ENCODE measurements at places on chromosomes 12 and 14. TPM values are rescaled to one million over a fixed set of nuclear protein-coding genes. Genes with fewer than 3 reads are reported as not detected.

- DNase-seq = no peak
Observed at GRCh38 chr12:125218952-125219351, 153.7 kb downstream of the AACS start.

GRCh38 chr14:104782086-104782807 is 13.3 kb downstream of the AKT1 start:
- no peak for DNase-seq

GRCh38 chr14:72155379-72155993 is 223.3 kb downstream of the RGS6 start:
- DNase-seq = no peak

GRCh38 chr12:102740141-102740955 is 176.7 kb downstream of the PAH start:
- peak; percentile 19 for DNase-seq

DNA sequence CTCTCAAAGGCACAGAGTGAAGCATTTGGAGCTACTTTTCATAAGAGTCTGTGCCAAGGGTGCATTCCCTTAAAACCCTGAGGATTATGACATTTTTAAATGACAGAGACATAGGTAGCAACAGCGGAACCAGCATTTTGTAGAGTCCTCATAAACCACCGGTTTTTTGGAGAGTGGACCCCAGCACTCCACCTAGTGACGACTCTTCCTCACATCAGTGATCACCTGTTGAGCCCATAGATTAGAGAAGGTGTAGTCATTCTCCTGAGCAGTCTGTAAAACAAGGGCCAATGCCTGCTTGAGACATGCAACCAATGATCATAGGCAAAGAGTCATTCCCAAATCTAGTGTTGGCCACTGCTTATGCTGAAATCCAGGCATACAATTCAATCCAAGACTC is 399.1 kb downstream of the GXYLT1 start:
- DNase-seq = no peak

DNA sequence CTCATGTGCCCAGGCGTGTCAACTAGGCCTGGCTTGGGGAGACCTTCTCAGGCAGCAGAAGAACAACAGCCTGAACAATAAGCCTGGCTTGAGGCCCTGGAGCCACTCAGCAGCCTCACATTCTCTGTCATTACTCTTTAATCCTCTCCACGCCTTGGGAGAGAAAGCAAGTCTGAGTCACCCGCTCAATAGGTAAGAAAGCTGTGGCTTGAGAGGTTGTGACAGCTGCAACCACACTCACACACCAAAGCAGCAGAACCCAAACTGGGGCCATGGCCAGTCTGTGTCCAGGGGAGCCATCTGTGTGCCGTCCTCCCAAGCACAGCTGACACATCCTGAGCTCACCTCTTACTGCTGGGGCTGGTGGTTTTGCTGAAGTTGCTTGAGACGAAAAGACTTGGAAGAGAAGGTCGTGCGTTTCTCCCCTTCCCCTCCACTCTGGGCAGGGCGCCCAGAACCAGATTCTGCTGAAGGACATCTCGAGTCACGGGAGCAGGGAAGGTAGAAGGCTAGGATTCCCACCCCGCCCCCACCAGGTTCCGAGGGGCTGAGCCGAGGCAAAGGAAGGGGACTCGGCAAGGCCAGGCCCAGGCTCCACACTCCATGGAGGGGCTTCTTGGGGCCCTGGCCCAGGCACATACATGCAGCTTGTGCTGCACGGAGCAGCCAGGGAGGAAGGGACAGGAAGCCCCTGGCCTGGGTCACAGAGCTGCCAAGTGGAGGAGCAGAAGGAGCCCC is 5.5 kb downstream of the TMEM63C start:
- DNase-seq = peak; percentile 98

GRCh38 chr14:90979515-90979914 is 80.9 kb downstream of the RPS6KA5 start:
- no peak for DNase-seq

DNA sequence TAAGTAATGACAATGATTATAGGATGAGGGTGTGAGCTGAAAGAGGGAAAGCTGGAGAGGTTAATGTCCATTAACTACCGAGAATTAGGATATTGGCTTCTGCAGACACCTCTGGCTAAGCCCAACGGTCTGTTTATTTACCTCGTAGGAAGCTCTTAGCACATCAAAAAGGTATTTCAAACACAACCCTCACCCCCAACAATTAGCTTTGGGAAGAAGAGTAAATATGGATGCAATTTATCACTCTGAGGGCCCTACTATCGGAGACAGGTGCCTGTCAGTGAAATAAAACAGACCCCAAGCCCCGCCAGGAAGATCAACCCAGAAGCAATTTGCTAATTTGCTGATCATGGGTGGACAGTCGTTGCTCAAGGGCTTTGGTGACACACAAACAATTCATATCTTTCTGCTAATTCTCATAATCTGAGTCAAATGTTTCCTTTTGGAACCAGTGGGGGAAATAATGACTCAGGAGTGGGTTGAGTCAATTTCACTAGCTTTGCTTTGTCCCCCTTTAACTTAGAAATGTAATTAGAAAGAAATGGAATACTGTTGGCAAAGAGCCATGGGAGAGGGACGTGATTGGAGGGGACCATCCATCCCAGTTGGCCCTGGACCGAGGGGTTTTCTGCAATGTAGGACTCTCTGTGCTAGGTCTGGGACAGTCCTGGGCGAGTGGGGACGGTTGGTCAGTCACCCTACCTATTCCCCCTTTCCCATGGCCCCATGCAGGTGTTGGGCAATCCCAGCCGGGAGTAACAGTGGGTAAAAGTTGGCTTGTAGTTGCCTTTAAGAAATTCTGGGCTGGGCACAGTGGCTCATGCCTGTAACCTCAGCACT is 99.1 kb upstream of the MED13L start:
- peak; percentile 62 for DNase-seq

- DNase-seq = peak; percentile 96
Observed at GRCh38 chr12:68310370-68310769, 21.8 kb downstream of the MDM1 start.

GRCh38 chr12:115308918-115309317 is 624.9 kb upstream of the TBX3 start:
- no peak for DNase-seq

AKAP6 gene
- total RNA-seq = 2.7 TPM

ART4 gene
- not detected for total RNA-seq

PAWR gene
- total RNA-seq = 8.3 TPM

TAS2R9 gene
- total RNA-seq = not detected

OR4N2 gene
- total RNA-seq = not detected

LRRK2 gene
- total RNA-seq = 1.4 TPM

ABCD2 gene
- total RNA-seq = 0.06 TPM
